Hematopoietic multipotent progenitor cell treated with erythropoietin and hydrocortisone succinate and interleukin-3 and kit ligand, for 17 days (in vitro differentiated cells): ENCODE measurements at places on chromosomes 7 and 10.

DNA sequence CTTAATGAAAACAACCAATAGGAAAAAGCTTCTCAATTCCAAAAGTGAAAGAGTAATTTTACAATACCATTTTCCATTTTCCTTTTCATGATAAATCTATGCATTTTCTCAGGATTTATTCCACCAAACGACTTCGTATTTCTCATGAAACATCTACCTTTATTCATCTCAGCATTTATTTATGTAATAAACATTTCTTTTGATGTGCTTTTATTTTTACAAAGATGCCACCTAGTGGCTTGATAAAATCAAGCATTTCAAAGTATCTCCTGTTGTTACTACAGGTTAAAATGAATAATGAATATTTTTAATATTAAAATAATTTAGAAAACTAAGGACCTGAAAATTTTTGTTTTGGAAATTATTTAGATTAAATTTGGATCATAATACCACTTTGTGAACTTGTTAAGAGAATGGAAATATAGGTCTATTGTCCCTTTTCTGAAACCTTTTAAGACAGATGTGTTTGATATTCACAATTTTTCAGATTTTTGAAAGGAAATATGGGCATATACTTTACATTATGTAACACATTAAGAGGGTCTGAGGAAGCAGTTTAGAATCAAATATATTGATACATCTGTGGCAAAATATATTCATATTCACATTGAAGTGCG, 2.7 kb upstream of the IQUB start:
- peak; percentile 50 for DNase-seq

DNA sequence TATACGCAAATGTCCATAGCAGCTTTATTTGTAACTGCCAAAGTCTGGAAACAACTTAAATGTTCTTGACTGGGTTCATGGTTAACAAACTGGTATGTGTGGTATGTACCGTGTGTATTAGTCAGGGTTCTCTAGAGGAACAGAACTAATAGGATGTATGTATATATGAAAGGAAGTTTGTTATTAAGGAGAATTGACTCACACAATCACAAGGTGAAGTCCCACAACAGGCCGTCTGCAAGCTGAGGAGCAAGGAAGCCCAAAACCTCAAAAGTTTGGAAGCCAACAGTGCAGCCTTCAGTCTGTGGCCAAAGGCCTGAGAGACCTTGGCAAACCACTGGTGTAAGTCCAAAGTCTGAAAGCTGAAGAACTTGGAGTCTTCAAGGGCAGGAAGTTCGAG, 66.8 kb downstream of the TMEM168 start:
- no peak for DNase-seq

DNA sequence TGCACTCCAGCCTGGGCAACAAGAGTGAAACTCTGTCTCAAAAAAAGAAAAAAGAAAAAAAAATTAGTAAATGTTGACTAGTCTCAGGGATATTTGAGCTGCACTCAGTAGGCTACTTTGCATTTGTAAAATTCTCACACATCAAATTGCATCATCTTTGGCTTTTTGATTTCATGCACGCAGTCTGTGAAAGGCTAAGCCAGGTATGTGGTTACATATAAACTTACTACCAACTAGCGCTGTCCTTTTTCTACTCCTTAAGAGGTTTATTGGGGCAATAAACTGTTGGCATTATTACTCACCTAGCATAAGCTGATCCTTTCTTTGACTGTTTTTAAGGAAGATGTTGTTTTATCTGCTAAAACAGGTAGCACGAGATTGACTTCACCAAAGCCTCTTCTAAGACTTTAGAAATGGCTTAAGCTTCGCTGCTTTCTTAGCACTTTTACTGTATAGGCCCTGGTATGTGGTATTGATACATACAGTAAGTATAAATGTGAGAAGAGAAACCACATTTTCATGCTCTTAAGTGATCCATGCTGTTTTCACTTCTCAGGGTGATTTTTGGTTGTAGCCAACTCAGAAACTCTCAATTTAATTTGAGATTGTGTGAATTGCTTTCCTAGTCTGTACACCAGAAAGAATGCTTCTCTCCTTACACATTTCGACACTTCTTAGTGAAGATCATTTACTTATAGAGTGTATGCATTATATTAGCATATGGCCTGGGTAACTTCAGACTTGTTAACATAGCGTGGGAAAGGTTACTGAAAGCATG, 323.9 kb downstream of the AUTS2 start:
- no peak for DNase-seq

- no peak for DNase-seq
These were observed 17.0 kb downstream of the XPNPEP1 start for GRCh38 chr10:109906316-109906715.

DNA sequence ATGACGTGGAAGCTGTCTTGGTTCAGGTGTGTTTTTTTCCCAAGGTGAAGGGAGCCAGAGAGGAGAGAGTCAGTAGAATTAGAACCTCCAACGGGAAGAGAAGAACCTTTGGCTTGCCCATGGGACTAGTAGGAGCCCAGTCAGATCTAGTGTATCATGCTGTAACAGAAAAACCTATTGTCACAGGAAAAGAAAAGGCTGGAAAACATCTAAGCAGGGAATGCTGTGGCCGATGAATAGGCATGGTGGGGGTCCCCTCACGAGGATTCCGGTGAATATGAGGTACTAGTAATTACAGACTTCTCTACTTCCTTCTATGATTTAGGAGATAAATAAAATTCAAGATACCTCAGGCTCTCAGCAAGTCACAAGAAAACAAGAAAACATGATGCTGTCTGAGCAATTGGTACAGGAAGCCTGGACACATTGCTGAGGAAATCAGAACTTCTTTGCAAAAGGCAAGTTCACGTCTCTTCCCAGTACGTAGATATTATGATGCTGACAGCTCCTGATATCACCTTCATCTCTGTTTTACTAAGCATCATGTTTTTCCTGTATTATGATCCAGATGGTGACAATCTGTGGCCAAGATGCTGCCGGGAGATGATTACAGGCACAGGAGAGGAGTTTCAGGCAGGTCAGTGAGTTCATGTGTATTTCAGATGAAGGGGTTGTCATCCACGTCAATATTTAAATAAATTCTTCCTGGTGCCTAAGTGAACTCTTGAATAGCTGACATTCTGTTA, 54.3 kb upstream of the NPY start:
- DNase-seq = no peak

GRCh38 chr10:119725517-119725827, 378 bp upstream of the INPP5F start:
- no peak for DNase-seq

GRCh38 chr7:114678116-114678515, 243.8 kb upstream of the MDFIC start:
- DNase-seq = no peak

- DNase-seq = no peak
These were observed 115.4 kb upstream of the ADO start for GRCh38 chr10:62688971-62689700.

GRCh38 chr7:12898620-12899019, 211.2 kb downstream of the ARL4A start:
- DNase-seq = no peak
